Stimulated activated CD4-positive, alpha-beta T cell treated with anti-CD3 and anti-CD28 coated beads, TNF-alpha, amount 100 ng/mL, for 4 hours (primary cell): ENCODE measurements at places on chromosomes 6 and 20.

GRCh38 chr6:43095939-43096338 is 19.8 kb downstream of the PTK7 start:
- no peak for DNase-seq

GRCh38 chr6:75431379-75431778 is 62.2 kb downstream of the FILIP1 start:
- no peak for DNase-seq

- no peak for DNase-seq
Measured at GRCh38 chr20:63533871-63534393, 3.2 kb downstream of the PTK6 start.

- no peak for DNase-seq
Measured at GRCh38 chr20:723756-724155, 44.5 kb downstream of the SLC52A3 start.

DNA sequence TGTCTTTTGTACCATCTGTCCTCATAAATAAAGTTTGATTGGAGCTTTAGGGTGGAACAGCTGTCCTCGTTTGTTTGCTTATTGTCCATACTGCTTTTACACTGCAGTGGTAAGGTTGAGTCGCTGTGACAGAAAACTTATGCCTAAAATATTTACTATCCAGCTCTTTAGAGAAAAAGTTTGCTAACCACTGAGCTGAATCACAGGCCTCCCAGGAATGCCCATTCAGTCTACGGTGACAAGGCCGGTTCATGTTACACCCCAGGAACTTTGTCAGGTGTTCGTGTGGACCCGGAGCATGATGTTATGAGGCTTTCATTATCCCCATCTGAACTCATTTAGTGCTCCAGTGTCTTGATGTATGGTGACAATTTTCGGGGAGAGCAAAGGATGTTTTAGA is 401.1 kb downstream of the SAMD5 start:
- DNase-seq: no peak

DNA sequence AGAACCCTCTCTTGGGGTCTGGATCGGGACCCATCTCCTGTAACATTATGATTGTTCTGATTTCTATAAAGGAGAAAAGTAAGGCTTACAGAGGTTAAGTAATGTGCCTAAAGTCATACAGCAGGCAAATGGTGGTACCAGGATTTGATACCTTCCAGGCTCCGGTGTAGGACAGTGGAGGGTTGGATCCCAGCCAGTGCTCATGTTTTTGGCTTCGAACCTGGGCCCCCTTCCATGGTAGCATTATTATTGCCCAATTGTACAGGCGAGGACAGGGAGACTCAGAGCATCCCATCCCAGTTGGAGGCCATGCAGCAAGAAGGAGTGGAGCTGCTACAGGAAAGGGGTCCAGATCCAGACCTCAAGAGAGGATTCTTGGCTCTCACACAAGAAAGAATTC is 202.7 kb downstream of the TFAP2C start:
- DNase-seq: no peak

DNA sequence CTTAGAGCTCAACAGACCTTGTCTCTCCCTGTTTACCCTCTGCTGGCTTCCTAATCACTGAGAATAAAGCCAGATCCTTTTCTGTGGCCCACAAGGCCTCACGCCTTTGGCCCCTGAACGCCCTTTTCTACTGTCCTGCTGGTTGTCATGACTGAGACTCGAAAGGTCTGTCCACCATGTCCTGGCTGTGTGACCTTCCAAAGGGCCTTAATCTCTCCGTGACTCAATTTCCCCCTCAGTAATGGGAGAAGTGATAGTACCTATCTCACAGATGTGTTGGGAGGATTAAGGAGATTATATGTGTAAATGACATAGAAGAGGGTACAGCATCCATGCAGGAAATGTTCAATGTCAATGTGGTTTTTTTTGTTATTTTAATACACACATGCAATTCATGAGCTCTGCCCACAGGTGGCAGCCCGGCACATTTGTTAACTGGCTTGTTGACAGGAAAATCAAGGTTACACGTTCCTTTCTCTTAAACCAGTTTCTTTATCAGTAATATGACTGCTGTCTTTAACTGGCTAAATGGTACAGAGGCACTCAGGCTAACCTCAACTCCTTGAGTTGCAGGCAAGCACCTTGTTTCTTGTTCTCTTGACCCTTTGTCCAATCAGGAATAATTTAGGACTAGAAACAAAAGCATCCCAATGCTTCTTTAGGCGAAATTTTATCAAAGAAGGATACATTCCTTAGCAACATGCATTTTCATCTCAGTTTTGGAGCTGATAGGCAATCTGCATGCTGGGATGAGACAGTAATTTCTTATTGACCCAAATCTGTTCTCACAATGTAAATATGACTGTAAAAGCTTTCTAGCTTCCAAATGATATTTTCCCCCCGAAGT is 16.6 kb downstream of the SLC22A1 start:
- peak; percentile 33 for DNase-seq

DNA sequence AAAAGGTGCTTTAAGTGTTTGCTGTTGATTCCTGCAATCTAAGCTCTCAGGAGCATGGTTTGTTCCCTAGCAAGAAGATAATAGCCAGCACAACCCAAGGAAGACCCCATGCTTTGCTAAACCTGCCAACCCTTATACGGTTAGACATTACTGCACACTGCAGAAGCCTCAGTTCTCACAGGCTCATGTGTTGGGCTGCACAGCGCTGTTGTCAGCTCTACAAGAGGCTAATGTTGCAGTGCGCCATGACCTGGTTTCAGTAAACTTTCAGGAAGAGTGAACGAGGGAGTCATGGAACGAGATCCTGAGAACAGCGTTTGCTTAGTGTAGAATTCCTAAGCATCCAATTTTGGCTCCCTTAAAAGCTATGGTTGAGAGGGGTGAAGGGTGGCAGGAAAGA is 218.5 kb downstream of the ARHGAP18 start:
- no peak for DNase-seq

DNA sequence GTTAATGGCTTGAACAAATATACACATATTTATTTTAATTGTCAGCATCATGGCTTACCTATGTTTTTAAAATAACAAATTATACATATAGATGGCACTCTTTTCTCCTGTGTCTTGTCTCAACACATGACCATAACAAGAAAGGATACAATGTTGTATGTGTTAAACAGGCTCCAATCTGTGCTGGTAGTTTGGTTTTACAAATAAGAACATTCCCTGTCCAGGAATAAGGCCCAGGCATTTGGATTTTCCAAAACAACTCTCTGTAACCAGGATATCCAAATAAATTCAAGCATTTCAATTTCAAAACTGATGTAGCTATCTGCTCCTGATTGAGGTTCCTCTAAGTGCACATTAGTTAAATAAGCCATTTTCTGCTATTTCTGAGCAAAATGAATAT is 17.1 kb downstream of the METTL24 start:
- no peak for DNase-seq

- no peak for DNase-seq
Measured at GRCh38 chr6:160254467-160255312, 3.9 kb downstream of the SLC22A2 start.

DNA sequence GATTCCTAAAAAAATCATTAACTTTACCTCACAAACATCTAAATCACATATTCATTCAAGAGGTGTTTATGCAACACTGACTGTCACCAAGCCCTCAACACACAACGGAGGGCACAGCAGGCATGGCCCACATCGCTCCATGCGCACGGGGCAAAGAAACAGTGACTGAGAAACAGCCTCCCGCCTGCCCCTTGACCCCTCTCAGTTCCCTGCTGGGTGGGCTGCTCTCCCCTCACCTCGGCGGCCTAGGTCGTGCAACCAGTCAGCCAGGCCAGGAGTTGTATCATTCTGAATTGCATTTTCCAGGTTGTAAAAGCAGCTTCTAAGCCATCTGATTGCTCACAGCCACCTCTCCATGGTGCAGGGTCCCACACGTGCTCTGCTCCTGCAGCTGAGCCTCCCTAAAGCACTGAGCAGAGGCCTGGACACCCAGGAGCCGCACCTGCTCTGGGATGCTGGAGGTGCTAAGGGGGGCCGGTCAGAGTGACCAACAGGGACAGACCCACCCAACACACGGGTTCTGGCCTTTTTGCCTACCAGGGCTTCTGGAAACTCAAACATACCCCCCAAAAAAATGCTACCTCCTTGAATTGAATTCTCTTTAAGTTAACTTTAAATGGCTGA is 37.9 kb downstream of the TAF4 start:
- DNase-seq: no peak

DNA sequence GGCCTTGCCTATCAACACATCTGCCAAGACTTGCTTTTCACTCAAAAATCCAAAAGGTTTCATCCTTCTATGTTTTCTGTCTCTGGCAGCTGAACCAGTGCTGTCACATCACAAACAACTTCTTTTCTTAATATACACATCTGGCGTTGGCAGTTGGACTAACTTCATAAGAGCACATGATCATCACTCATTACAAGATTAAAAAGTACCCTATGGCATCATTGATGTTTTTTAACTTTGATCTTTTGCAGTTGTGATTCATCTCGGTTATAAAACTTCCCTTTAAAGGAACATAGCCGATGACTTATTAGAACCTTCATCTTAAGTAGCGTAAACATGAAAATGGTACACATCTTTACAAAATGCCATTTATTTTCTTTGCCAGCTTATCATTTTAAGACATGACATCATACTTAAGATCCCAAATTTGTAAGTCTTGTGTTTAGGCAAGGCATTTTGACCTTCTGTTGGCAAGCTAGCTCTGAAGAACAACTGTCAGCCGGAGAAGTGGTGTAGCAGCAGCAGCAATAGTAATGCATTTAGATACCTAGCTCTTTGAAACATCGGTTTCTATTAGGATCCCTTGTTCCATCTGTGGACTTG is 64.2 kb upstream of the SUPT3H start:
- DNase-seq: no peak

DNA sequence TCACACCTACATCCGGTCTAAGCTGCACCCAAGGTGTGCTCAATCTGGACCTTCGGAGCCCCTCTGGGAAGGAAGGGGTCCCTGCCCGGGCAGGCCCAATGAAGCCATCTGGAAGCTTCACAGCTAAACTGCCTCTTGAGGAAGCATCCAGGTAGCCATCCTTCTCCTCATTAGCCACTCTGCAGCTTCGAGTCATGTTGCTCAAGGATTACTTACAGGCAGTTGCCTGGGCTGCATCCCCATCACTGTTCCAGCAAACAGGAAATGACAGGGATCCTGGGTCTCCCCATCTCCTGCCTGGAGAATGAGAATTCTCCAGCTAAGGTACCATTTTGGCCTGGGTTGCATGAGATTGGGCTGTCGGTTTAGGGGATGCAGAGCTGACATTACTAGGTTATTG is 91.7 kb downstream of the ERMARD start:
- no peak for DNase-seq

- DNase-seq: no peak
Measured at GRCh38 chr6:166435574-166435973, 52.8 kb upstream of the MPC1 start.

- DNase-seq: no peak
Measured at GRCh38 chr20:37336369-37337207, 9.4 kb upstream of the SRC start.

DNA sequence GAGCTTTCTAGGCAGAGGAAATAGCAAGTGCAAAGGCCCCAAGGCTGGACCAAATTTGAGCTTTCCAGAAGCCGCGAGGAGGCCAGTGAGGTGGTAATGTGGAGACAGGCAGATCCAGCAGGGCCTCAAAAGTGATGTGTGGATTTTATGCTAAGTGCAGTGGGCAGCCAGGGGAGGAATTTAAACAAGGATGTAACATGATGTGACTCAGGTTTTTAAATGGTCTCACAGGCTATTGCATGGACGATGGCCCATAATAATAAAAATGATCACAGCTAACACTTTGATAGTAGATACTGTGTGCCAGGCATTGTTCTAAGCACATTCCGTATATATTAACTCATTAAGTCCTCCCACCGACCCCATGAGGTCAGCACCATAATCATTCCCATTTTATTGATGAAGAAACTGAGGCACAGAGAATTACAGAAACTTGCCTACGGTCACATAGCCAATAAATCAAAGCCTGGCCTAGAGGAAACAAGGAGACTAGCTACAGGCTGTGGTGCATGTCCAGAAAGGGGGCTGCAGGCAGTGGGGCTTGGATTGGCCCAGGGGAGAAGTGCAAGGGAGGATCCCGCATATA is 18.0 kb upstream of the PREX1 start:
- no peak for DNase-seq

DNA sequence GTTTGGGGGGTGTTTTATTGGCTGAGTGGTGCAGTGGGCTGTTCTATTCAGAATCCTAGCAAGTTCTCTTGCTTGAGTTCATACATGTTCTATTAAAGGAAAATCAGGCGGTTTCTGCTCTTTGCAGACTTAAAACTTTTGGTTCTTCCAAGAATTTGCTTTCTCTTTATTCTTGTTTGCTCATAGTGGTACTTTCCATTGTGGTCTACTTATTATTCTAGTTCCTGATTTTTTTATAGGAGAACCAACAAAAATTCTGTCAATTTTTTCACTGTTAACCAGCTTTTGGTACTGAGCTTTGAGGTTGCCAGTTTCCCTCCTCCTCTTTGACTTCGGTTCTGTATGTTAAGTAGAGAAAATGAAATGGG is 6.7 kb downstream of the AFDN start:
- no peak for DNase-seq

DNA sequence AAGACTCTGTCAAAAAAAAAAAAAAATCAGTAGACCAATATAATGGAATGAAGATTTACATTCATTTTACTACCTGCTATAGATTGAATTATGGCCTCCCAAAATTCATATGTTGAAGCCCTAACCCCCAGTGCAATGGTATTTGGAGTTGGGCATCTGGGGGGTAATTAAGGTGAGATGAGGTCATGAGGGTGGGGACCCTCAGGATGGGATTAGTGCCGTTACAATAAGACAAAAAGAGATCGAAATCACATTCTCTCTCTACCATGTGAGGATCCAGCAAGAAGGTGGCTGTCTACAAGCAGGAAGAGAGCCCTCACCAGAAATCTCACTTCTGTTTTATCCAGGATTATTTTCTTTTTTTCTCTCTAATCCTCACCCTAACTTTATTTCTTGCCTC is 100.6 kb upstream of the LOC128125822 start:
- DNase-seq: no peak

DNA sequence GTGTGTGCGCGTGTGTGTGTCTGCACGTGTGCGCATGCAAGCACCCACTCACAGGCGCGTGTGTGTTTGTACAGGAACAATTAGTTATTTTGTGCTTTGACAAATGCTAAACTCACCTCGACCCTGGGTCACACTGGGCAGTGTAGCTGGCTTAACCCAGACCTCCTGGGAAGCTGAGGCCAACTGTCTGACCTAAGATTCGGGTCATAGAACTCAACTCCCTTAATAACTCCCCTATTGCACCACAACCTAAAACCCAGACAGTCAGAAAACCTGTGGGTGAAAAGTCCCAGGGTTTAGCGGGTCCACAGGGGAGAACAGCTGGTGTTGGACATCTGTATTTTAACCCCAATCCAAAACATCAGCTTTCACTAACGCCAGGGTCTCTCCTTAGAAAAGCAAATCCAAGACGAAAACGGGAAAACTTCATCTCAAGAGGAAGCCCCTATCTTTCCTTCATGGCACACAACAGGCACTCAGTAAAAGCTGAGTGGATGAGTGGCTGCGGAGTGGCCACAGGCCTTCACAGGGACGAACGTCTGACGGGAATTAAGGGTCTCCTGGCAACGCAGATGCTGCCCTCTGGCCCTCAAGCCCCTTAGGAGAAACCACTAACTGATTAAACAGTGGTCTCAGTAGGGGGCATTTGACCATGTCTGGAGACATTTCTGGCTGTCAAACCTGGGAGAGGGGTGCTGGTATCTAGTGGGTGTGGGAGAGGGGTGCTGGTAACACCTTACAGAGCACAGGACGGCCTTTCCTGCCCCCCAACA is 4.5 kb downstream of the PMEPA1 start:
- DNase-seq: no peak
